Renal cortex interstitium (tissue), 15 donors: ENCODE measurements at places on chromosomes 12 and 14.
A peak's percentile ranks its signal among the peaks of the same experiment; 100 is the strongest.

- no peak for DNase-seq
Measured at GRCh38 chr14:84566109-84566508, 963.8 kb upstream of the FLRT2 start.

DNA sequence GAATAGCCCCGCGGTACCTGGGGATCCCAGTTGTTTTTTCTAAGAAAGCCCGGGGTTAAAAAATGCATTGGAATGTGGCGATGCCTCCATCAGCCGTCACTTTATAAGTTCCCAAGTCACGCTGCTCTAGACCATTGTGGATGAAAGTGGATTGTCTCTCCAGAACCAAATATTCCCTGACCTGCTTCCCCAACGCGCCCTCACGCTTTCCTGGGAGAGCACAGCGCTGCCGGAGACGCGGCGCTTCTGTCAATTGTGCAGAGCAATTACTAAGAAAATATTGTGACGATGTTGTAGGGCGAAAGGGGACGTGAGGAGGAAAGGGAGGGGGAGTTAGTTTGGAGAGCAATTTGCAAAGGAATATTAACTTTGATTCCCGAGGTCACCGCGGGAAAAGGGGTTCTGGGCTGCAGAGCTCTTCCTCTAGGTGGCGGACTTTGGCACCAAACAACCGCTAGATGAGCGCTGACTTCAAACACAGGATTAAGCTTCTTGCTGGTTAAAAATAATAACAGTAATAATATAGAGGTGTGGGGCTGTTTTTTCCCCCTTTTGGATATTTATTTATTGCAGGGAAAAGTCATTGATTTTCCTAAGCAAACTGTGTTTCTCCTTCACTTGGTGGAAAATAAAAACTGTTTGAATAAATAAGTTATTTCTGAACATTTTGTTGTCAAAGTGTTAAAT, 9.6 kb upstream of the FOXG1 start:
- no peak for DNase-seq

GRCh38 chr12:122942637-122943036, 23.6 kb downstream of the ABCB9 start:
- DNase-seq = no peak

GRCh38 chr12:55074806-55075205, 51.4 kb upstream of the OR9K2 start:
- DNase-seq = no peak

DNA sequence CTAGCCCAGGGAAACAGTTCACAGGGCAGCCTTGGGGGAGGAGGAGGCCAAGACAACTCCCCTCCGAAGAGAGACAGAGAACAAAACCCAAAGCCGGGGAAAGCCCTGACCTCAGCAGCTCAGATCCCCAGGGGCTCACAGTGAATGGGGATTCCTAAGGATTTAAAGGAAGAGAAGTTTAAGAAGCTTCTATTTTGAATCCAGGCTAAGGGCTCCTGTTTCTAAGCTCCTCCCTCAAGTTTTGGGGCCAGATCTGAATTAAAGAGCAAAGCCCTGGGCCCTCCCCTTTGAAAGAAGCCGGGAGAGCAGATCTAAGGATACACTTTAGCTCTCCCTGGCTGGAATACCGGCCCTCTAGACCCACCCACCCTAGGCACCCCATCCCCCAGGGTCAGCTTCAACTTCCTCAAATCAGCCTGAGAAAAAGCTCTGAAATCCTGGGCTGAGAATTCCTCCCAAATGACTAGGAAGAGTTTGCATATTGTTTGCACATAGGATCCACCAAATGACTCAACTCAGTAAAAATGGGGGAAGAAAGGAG, 3.9 kb downstream of the KDM2B start:
- no peak for DNase-seq

DNA sequence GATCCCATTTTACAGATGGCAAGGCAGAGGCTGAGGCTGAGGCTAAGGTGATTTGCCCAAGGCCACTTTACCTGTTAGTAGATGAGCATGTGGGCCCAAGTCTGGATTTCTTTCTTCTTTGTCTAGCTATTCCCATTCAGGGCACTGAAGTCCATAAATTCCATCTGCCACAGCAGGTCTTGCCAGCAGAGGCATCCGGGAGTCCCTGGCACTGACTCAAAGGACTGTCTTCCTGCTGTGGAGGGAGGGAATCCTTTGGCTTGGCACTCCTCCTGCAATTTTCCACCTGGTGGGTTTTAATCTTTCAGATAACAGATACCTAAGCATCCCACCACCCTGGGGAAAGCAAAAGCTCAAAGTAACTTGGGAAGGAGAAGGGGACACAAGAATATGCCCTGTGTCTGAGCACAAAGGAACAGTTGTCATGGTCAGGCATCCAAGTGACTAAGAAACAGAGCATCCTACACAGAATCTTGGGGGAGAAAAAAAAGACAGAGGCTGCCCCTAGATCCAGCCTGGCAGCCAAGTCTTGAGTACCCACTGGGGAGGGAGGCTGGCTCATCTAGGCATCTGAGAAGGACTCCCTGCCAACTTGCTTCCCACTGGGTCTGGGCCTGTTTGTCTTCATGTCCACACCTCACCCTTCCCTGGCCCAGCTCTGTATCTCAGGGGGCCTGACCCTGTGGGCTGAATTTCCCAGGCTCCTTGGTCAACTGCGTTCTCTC, 35.6 kb upstream of the CMKLR1 start:
- no peak for DNase-seq

GRCh38 chr12:94707892-94708291, 57.5 kb upstream of the TMCC3 start:
- no peak for DNase-seq

DNA sequence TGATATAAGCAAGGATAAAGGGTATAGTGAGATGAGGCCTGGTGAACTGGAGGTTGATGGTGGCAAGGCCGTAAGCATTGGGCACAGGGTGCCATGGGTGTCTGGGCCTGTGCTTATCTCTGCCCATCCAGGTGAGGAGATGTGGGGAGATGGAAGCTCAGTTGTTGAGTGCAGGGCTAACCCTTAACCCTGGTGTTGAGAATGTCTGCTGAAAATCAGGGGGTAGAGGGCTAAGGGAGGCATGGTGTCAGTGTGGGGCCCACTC, 86.1 kb downstream of the SYNE2 start:
- DNase-seq = no peak

DNA sequence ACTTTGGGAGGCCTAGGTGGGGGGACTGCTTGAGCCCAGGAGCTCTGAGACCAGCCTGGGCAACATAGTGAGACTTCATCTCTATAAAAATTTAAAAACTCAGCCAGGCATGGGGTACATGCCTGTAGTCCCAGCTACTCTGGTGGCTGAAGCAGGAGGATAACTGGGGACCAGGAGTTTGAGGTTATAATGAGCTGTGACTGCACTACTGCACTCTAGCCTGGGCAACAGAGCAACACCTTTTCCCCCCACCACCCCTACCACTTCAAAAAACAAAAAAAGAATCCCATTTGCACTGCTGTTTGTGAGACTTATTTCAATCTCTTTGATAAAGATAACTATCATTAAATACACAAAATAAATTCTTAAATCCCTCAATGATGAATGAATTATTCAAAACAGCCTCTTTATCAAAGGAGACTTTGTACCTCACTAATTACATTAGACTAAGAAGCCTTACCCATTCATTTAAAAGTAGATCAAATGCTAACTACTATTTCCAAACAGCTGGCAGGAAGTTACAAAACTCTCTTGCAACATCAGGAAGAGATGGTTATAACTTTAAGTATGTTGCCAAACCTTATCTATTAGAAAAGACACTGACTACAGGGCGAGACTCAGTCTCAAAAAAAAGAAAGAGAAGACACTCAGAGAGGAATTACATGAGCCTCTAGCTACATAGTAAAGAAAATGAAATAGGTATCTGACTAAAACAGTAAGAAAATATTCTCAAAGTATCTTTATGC, 14.7 kb downstream of the BLTP3B start:
- DNase-seq = no peak

DNA sequence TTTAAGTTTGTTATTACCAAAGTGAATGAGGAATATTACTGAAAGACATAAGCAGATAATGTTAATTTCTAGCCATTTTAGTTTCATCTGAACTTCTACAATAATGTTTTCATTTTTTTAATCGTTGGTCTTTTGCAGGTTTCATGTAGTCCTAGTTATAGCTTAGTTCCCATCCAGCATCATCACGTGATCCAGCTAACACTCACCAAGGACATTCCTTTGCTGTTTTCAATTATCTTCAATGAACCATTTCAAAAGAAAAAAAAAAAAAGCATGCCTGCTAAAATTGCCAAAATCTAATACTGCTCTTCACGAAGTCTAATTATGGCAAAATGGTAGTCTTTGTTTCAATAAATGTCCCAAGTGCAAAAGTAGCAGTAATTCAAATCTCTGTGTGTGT, 187.7 kb upstream of the ATXN7L3B start:
- DNase-seq = no peak

DNA sequence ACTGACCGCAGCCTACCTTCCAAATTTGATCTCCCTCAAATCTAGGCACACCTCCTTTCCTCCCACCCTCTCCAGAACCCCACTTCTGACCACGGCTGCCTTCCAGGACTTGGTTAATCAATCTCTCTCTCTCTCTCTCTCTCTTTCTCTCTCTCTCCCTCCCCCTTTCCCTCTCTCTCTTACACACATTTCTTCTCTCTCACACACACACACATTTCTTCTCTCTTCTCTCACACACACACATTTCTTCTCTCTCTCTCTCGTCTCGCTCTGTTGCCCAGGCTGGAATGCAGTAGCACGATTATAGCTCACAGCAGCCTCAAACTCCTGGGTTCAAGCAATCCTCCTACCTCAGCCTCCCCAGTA, 521 bp upstream of the GMFB start:
- DNase-seq = no peak

DNA sequence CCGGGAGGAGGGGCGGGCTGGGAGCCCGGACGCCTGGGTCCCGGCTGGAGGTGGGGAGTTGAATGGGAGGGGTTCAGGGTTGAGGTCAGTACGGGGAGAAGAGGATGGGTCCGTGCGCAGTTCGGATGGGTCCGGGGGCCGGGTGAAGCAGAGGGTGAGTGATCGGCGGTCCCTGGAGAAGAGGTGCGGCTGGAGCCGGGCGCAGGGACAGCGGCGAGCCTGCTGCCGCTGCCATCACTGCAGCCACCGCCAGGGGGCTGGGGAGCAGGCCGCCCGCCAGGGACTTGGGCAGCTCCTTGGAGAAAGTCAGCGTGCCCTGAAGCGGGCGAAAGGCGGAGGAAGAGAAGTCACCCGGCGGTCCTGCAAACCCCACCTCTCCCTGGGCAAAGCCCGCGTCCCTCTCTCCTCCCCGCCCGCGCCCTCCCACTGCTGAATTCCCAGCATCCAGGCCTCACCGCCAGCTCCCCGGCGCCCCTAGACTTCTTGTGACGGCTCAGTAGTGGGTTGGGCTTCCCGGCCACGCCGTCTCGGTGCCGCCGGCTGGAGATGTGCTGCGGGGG, 6.0 kb upstream of the GPR84 start:
- DNase-seq = no peak

- DNase-seq = no peak
Measured at GRCh38 chr12:9796346-9796745, 30.9 kb upstream of the KLRF1 start.

DNA sequence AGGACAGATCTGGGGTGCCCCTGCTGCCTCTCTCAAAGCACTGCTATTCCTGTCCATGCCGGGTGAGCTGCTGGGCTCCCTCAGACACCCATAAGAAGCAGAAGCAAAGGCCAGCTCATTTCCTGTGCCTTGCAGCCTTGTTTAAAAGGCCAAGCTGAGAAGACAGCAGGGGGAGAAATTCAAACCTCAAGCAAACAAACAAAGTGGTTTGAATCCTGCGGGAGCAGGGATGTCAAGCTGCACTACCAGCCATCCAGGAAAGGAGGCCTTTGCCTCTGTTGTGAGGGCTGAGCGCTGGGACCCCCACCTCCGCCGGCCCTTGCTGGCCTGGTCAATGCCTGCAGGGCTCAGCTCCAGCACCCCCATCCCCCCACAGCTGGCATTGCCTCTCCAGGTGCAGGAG, 176.5 kb downstream of the PIWIL1 start:
- DNase-seq = no peak

DNA sequence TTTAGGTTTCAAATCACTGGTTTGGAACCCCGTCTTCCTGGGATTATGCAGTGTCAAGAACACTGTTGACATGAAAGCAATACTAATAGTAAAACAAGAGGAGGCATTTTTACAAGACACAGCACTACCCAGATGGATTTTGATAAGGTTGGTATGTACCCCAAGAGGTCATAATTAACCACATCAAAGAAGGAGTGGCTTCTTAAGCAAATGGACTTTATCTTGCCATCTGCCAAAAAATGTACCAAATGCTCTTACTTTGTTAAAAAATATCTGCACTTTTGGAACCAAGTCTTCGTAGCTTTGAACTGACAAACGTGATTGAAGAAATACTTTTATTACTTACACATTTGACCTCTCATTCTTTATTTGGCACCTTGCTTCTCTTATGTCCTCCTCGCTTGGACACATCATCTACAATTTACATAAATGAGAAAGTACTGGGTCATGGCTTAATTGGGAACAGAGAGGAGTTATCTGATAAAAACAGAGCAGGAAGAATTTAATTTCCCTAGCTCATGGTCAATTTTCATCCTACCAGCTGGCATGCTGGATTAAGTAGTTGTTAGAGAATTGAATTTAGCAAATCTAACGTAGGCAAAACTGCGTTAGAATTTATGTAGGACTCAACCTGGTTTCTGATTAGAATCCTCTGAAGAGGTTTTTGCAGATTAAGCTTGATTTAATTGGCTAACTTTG, 54.5 kb upstream of the PRICKLE1 start:
- no peak for DNase-seq

DNA sequence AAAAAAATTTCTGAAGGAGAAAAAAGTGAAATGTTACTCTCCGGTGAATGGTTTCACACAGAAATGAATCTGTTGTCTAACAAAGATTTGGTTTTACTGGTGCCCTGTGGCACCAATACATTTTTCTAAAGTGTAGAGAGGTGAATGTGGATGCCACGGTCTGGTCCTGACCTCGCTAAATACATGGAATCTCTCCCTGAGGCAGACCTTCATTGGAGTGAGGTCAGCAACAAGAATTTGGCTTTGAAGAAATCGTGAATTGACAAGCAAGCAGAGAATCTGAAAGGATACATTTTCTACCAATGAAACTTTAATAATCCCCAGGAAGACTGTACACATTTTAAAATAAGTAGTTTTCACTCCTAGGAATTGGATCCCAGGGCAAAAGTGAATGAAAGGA, 81.2 kb upstream of the OTOGL start:
- DNase-seq = no peak

GRCh38 chr14:89040460-89041256, 216.2 kb downstream of the TTC8 start:
- peak; percentile 56 for DNase-seq
